Right forelimb (tissue), 1 donor: ENCODE measurements at places on chromosomes 6 and 20.
A peak's percentile ranks its signal among the peaks of the same experiment; 100 is the strongest.

GRCh38 chr6:167107787-167108186 lies 15.1 kb upstream of the CCR6 start:
- no peak for DNase-seq

- DNase-seq, result no peak
Measured at GRCh38 chr6:63844287-63844686, 208.7 kb downstream of the PHF3 start.

DNA sequence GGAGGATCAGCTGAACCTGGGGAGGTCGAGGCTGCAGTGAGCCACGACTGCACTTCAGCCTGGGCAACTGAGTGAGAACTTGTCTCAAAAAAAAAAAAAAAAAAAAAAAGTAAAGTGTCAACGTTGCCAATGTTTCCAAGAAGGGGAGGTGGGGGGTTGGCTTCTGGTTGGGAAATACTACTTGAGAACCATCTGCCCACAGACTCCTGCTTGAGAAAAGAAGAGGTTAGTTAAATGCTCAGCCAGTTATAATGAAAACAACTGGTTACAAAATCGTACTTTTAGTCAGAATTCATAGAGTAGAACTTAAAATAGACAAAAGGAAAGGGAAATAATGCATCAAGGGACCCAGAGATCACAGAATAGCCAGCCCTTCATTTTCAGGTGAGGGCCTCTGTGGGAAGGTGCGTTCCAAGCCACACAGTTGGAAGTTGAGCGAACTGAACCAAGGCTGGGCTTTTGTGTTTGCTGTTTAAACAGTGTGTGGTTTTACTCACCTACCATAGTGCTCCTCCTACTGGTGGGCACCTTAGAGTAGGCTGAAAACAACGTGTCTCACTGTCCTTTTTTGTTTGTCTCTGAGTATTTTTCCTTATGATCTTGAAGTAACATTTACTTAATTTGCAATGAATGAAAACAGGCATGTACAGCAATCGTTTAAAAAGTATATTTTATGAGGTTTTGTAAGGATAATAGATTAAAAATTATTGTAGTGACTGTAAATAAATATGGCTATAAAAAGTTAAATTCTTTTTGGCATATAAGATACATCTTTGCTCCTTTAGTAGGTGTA lies 200.7 kb downstream of the BCAS1 start:
- peak; percentile 56 for DNase-seq

- DNase-seq, result no peak
Measured at GRCh38 chr6:3348821-3349220, 90.1 kb downstream of the PSMG4 start.

- peak; percentile 23 for DNase-seq
Measured at GRCh38 chr20:32067234-32067821, 15.3 kb downstream of the HCK start.

DNA sequence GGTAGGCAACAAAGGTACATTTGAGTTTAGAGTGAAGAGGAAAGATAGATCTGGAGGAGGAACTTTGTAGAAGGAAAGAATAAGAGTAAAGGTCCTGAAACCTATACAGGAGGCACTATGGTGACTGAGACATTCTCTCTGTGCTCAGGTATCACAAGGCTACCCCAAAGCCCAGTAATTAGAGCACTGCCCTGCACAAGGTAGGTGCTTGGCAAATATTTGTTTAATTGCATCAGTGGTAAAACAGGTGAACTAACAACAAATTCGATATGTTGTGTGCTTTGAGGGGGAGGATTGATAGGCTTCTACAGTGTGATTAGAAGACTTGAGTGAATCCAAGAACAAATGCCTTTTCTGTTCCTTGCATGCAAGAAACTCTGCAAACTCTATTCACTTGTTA lies 6.8 kb upstream of the TSHZ2 start:
- no peak for DNase-seq

DNA sequence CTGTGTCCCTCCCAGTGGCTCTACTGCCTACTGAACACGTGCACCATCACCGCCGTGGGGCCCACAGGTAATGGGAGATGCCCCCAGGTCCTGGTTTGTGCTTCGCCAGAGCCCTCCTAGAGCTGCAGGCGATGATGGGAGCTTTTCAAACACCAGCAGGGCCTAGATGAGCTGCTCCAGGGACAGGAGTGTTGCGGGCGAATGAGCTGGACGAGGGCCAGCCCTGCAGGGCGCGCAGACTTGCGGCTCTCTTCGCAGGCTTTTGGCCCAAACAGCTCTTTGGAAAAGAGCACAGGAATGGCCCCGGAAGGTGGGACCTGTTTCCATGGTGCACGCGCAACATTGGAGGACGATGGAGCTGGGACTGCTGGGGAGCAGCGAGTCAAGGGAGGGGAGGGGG lies 409.3 kb upstream of the SULF2 start:
- no peak for DNase-seq

GRCh38 chr6:53565886-53566285 lies 21.0 kb upstream of the GCLC start:
- DNase-seq, result no peak

- no peak for DNase-seq
Measured at GRCh38 chr6:18405477-18406293, 18.5 kb downstream of the RNF144B start.

GRCh38 chr6:146581968-146582367 lies 16.8 kb upstream of the ADGB start:
- no peak for DNase-seq

- DNase-seq, result peak; percentile 79
Measured at GRCh38 chr6:117547688-117548621, 54.4 kb downstream of the GOPC start.

DNA sequence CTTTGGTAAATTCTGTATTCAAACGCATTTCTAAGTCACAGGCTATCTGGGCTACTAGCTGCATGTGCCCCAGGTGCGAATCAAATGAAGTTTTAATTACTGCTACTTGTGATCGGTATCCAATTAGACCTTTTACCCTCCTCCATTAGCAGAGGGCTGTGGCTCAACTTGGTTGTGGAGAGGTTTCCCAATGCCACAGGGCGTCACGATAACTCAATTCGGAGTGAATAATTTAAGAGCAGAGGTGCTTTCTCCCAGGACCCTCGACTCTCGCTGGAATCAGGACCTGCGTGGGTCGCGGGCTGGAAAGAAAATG lies 640 bp downstream of the SAYSD1 start:
- DNase-seq, result no peak

DNA sequence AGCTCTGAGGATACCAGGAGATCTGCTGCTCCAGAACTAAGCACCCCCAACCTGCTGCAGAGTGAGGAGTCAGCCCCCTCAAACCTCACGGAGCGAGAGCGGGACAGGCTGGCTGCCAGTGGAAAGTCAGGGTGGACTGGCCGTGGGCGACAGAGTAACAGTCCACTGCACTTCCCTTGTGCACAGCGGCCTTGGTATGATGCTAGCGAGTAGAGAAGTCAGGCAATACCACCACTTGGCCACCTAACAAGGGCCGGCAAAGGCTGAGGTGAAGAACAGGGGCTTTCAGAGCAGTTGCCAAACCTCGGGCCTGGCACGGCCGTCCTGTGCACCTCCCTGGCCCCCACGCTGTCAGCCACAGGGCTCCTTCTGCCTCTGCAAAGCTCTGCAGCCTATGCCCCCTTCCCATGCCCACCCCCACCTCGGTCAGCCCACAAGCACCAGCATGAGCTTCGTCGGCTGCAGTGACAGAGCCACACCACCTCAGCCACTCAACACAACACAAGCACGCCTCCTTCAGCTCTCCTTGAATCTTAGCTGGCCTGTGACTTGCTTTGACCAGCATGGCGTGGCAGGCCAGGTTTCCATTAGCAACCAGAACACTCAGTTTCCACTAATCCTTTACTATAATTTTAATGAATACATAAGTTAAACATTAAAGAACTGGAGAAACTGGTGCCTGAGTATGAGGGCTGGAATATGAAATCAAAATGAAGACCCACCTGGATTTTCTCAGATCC lies 127.6 kb upstream of the SNX9 start:
- peak; percentile 29 for DNase-seq

GRCh38 chr6:8245726-8246125 lies 143.4 kb upstream of the EEF1E1 start:
- no peak for DNase-seq

DNA sequence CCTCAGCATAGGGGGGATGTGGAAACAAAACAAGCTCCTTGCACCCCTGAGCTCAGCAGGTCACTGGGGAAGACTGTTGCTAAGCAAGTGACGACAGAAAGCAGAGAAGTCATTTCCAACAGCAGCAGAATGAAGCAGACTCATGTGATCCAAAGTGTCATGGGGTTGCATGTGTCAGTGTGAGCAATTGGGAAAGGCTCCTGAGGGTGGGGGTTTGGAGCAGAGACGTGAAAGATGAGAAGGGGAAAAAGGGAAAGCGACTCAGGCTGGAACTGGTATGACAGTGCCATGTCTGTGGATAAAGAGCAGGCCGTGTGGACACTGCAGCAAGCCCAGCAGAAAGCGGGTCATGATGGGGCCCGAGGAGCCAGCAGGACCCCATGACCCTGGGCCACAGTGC lies 363.9 kb downstream of the PREX1 start:
- DNase-seq, result no peak

GRCh38 chr20:1819311-1820137 lies 75.7 kb upstream of the SIRPA start:
- no peak for DNase-seq

GRCh38 chr6:166949528-166950442 lies 6.6 kb downstream of the RNASET2 start:
- no peak for DNase-seq

GRCh38 chr6:138499303-138500018 lies at the start of gene NHSL1:
Gene NHSL1 (minus strand): TSS chr6:138499494. CDS start chr6:138499290, 204 bp downstream.
- DNase-seq, result no peak

DNA sequence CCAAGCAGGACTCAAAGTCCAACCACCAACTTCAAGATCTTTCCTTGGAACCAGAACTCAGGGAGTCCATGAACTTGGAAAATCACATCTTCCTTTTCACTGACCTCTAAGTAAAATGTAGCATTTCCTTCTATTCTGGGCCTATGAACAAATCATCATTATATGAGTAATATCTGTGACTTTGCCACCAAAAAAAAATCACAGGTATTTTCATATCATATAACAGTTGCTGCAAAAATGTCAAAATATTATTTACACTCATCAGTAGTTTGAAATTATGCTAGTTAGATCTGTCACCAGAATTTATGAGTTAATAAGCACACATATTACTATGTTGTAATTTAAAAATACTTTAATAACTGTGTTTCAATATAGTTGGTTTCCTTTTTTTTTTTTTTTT lies 27.3 kb upstream of the TLDC2 start:
- no peak for DNase-seq

DNA sequence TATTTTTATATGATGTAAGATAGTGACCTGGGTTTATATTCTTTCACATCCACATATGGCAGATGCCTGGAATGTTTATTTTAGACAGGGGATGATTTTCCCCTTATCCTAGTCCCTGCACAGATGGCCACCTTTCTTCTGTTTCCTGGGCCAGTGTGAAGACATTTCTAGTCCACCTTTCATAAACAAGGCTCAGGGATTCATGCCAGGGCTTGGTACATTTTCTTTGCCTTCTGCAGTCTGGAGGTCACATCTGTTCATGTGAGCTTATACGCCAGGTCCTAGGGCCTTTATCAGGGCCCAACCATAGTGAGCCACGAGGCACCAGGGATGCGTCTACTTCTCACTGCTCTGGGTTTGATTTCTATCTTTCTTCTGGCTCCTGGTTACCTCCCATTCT lies 38.0 kb upstream of the ERVFRD-1 start:
- DNase-seq, result no peak

DNA sequence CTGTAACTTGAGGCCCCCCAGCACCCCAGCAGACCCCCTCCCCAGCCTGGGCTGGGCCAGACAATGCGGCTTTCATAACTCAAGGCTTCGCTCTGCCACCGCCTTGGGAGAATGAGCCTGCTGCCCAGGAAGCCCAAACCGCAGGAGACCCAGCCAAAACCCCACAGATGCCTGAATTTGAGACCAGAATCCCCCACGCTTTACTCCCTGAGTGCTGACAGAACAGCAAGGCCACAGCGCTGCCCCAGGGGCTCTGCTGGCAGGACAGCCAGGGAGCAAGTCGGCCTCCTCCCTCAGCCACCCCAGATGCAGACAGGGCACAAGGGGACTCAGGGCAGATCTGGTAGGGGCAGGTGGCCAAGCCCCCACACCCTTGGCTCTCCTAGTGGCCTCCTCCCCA lies 2.2 kb downstream of the MDFI start:
- DNase-seq, result peak; percentile 77

- DNase-seq, result no peak
Measured at GRCh38 chr6:44105993-44106740, 21.1 kb downstream of the MRPL14 start.

GRCh38 chr6:88238065-88238464 lies 71.9 kb upstream of the CNR1 start:
- no peak for DNase-seq

DNA sequence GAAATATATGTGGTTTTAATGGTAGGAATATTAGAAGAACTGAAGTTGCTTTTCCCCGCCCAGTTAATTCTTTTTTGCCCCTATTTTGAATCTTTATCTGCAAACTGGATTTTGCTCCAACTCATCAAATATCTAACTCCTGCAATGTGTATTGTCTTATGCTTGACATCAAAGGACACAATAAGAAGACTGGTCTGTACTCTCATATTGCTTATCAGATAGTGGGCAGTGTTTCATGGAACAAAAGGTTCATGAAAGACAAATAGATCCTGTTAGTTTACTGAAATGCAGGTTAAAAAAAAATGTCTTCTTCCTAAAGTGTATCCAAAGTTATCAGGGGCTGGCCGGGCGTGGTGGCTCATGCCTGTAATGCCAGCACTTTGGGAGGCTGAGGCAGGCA lies 27.7 kb upstream of the GTF3C6 start:
- DNase-seq, result no peak

GRCh38 chr20:59752101-59752586 lies 147.8 kb downstream of the PHACTR3 start:
- peak; percentile 67 for DNase-seq
